HCEC 1CT (cell line): ENCODE measurements at places on chromosomes 6 and 20.

- no peak for DNase-seq
These were observed 109.0 kb upstream of the SUPT3H start for GRCh38 chr6:45486736-45487135.

DNA sequence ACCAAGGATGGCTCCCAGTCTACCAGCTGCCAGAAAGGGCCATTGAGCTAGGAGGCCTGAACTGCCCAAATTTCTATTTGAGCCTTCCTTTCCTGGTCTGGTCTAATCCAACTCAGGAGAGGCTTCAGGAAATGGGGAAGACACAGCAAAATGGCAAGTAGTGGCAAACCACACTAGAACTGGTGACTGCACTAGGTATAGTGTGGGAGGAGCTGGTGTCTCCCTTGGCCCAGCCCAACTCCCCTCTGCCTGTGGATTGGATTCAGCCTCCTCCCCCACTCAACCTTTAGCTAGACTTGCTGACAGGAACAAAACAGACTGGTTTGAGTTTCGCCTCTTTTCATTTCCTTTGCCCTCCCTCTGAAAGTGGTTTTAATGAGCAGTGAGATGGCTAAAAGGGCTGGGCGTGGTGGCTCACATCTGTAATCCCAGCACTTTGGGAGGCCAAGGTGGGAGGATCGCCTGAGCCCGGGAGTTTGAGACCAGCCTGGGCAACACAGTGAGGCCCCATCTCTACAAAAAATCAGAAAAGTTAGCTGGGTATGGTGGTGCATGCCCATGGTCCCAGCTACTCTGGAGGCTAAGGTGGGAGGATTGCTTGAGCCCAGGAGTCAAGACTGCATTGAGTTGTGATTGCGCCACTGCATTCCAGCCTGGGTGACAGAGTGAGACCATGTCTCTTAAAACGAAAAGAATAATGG is 17.5 kb downstream of the MRPS18A start:
- no peak for DNase-seq

DNA sequence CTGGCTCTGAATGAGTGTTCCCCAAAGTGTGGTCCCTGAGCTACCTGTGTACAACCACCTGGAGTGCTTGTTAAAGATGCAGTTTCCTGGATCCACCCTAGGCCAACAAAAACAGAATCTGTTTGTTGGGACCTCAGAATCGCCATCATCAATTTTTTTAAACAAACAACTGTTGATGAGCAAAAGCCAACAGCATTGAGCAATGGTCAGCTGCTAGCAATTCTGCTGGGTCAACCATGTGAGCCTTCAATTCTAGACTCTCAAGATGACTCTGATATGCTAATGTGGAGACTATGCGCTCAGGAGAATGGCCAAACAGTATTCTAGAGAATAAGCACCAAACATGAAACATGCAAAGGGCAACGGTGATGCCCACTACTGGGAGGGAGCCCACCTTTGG is 64.4 kb upstream of the IYD start:
- DNase-seq: no peak

DNA sequence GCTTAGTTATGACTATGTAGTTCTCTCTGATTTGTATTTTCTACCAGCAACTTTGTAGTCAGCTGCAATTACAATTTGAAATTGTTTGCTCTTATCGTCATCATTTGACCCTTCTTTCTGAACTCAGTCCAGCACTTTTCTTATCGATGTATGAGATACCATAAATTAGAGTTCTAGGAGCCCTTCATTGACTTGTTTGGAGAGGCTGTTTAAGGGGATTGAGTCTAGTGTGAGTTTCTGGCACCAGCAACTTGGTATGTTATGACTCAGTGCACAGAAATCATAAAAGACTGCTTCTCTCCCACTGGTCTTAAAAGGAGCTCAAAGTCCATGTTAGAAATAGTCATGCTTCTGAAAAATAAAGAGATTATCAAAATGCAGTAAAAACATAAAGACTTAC is 190.3 kb downstream of the TENT5A start:
- peak; percentile 80 for DNase-seq

- no peak for DNase-seq
These were observed 2.6 kb downstream of the SS18L1 start for GRCh38 chr20:62146019-62146755.

GRCh38 chr6:19362396-19362795 is 474.8 kb upstream of the ID4 start:
- no peak for DNase-seq

DNA sequence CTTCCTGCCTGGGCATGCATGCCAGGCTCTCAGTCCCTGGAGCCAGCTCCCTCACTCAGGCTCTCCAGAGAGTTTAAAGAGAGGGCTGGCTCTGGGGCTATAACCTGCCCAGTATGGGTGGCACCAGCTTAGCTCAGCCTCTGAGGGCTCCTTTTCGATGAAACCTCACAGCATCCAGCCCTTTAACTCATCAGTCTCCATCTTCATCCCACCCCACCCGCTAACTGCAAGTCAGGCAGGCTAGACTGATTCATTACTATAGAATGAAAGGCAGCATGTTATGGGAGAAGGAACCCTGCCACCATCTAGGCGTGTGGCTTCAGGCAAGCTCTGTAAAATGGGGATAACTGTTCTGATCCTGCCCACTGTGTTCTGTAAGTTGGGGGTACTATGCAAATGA is 53.5 kb downstream of the RAB44 start:
- DNase-seq: no peak

GRCh38 chr6:35085359-35086281 is 55.5 kb downstream of the TCP11 start:
- DNase-seq: no peak

DNA sequence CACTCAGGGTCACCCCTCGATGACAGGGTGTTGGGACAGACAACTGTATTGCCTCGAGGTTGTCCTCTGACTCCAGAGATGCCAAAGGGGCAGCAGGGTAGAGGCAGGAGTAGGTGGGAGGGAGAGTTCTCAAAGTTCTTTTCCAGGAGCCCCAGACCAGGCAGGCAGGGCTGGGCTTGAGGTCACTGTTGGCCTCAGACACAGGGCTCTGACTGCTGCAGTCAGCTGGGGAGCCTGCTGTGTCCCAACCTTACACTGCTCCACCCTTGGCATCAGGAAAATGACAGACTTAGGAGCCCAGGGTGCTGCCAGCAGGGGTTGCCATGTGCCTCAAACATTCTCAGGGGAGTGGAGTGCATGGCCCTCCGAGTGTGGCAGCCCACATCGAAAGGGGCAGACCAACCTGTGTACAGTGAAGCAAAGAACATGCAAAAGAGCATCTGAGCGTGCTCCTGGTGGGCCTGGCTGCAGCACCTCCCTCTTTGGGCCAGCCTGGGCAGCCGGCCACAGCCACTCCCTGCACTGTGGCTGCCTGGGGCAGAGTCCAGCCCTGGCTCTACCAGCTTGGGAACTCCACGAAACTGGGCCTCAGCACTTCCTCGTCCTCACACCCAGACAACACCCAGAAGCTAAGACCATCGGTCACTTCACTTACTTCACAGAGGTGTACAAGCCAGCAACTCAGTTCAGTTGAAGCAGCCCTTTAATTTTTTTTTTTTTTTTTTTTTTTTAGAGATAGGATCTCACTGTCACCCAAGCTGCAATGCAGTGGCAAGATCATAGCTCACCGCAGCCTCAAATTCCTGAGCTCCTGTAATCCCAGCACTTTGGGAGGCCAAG is 24.0 kb downstream of the C6orf132 start:
- DNase-seq: no peak

GRCh38 chr20:45827030-45827652 is at the start of gene TNNC2:
Gene TNNC2, minus strand, starts transcription at chr20:45827312. Its CDS starts 64 bp downstream, at chr20:45827248.
- no peak for DNase-seq

DNA sequence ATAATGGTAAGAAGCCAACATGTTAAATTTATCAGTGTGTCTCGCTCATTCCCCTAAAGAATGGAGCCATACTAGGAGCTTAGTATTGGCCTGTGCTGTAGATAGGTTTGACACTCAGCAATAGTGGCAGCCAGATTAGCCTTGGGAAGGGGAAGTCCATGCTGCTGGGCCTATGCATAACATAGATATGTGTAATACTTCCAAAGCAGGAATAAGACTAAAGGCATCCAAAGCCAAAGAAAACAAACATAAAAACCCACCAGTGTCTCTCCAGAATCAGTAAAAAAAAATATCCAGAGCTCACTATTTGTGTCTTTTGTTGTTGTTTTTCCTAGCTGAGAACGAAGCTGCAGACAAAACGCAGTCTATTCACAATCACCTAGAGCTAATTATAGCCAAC is 104.2 kb upstream of the STXBP5 start:
- peak; percentile 72 for DNase-seq

- DNase-seq: no peak
These were observed 193.7 kb upstream of the KHDRBS2 start for GRCh38 chr6:62479697-62480220.

GRCh38 chr6:10418361-10418861 is 3.5 kb upstream of the TFAP2A start:
- no peak for DNase-seq

GRCh38 chr6:27839626-27840475 is 72.3 kb downstream of the OR2B2 start:
- DNase-seq: peak; percentile 92

- no peak for DNase-seq
These were observed 158.1 kb upstream of the HCRTR2 start for GRCh38 chr6:55016261-55016660.

DNA sequence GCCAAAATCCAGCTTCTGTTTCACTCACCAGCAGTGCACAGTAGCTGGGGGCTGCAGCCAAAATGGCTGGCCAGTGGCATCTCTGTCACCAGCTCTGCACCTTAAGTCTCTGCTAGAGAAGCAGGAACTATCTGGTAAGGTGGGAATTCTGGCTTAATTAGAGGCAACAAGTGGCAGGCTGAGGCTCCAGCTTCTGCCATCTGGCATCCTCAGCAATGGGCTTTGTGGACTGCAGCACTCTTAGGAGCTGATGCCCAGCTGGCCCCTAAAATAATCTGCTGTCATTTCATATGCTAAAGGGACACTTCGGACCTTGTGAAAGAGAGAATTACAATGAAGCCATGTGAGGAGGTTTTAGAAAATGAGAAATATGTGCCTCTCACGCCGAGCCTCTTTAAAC is 4.6 kb upstream of the CLDN20 start:
- no peak for DNase-seq

DNA sequence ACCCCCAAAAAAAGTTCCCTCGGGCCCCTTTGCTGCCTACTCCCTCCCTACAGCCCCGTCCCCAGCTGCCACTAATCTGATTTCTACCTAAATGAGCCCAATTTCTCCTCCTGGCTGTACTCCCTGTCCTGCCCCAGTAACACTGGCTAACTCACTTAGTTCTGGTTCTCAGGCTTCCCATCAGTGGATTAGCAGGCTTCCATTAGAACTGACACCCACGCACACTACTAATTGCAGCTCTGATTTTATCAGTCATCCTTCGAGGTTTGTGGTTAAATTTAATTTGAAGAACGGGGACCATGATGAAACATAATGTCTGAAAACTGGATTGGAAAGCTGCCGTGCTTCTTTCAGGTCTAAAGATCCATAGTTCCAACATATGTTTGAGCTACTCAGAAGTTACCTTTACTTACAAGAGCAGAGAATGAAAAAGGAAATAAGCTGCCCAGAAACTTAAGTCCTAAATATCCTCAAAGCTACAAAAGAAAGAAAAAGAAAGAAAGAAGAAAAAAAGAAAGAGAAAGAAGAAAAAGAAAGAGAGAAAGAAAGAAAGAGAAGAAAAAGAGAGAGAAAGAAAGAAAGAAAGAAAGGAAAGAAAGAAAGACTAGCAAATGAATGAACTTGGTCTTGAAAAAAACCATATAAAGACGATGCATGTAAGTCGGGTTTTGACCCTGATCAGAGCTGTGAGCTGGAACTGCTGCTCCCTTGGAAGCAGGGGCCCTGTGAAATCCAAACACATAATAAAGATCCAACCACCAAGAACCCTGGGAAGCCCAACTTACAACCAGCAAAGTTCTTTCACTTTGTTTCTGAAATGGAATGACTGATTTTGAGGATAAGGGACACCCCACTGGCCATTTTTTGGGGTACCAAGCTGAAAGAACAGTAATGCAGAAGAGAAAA is 51.7 kb downstream of the CNKSR3 start:
- no peak for DNase-seq

DNA sequence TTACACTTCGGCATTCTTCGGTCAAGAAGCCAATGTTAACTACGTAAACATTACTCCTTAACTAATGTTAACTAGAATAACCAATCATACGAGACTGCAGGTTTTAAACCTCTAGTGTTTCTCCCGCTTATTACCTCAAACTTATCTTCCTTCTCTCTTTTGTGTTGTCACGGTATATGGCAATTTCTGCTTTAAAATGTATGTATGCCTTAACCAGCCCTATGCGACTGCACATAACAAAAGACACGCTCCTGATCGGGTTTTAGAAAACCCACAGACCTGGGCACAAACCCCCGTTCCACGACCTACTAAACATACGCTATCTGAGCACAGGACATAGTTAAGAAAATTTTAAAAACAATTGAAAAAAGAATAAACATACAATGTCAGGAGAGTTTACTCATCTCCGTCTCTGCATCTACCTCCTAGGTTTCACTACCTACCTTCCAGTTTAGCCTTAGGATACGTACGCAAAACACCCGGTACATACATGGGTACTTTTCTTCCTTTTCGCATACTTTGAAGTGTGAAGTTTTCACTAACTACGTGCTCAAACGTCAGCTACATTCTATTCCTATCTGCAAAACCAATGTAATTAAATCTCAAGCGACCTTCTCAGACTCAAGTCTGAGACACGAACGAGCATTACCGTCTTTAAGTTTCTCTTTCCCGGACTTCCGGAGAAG is 1.1 kb downstream of the CD164 start:
- no peak for DNase-seq
